H9 (cell line): ENCODE measurements at places on chromosomes 5 and 9. TPM values are rescaled to one million over a fixed set of nuclear protein-coding genes. Genes with fewer than 3 reads are reported as not detected.

Gene ZNF366
- total RNA-seq = not detected in 2 replicates

Gene PCA3
- total RNA-seq = not detected in 2 replicates

Gene NPR3
- total RNA-seq = not detected in 2 replicates

Gene DNAH5
- 0.50 and 0.55 TPM in 2 replicates for total RNA-seq

Gene LCN2
- total RNA-seq = not detected in 2 replicates

Gene MEIKIN
- not detected in 2 replicates for total RNA-seq

DNA sequence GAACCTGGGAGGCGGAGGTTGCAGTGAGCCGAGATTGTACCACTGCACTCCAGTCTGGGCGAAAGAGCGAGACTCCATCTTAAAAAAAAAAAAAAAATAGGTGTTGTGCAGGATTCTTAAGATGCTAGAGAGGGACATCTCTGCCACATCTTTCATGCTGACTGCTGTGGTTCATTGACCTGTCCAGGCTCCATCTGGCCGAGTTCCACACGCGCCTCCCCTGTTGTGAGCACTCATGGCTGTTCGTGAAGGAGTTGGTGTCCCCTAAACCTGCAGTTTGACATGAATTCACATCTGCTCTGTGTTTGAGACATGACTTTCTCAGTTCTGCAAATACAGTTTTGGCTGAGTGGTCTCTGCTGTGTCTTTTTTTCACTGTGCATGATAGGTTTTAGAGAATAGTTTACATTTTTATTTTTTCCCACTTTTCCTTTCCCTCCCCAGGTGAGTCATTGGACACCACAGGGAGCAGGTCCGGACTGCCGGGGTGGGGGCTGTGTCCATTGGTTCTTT, 5.3 kb downstream of the NXNL2 start:
- no peak for DNase-seq

DNA sequence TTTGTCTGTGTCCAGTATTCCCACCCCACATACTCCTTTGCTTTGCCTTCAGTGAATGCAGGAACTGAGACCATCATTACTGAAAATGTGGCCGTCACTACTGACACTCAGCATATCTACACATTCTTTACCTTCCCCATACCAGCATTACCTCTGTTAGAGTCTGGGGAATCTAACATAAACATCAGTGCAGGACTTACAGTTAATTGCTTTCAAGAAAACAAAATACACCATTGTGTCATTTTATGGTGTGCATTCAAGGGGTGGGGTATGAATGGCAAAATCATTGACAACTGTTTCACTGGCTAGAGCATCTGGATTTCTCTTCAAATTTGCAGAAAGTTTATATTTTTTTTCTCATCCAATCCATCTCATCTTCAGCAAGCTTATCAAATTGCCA, 731.4 kb upstream of the RIOK2 start:
- DNase-seq = no peak

GRCh38 chr9:130837002-130837511, 2.0 kb downstream of the ABL1 start:
- no peak for DNase-seq
